ENCODE measurements at places on chromosomes 2 and 18. TPM values are rescaled to one million over a fixed set of nuclear protein-coding genes. Genes with fewer than 3 reads are reported as not detected.

Gene COLEC11
- total RNA-seq = not detected

- DNase-seq = no peak
These were observed 515.2 kb downstream of the ZEB2 start for GRCh38 chr2:144004742-144005141.

- DNase-seq = no peak
These were observed 177.3 kb downstream of the AGAP1 start for GRCh38 chr2:235670974-235671787.

DNA sequence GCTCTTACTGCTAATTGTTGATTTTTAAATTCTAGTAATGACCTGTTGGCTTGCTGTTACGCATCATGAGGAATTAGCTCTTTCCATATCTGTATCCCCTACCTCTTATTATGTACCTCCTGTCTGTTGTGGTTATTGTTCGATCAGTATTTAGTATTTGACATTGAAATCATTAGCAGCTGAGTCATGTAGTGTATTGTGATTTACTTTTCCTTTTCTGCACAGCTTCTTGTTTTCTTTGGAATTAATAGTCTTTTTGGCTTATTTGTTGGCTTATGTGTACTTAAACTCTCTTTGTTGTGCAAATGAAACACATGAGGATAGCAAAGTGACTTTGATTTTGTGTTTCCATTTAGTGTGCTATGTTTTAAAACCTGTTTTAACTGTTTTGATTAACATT, 4.3 kb downstream of the EPB41L5 start:
- peak; percentile 55 for DNase-seq

DNA sequence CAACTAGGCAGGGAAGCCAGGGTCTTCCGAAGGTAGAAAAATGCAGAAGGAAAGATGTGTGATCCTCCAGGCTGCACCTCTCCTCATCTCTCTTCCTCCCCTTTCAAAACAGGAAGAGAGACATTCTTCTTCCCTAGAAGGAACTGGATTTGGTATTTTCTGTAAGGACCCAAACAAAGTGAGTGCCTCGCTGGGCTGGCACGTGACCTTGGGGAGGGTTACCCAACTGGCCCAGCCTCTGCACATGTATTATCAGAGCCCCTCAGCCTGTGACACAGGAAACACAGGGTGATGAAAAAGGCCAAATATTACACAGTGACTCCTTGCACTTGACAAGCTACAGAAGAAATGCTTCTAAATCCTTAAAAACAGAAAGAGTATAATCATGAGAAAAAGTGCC, 2.3 kb downstream of the HJURP start:
- DNase-seq = peak; percentile 51

Gene ZNF2
- total RNA-seq = 4.2 TPM

DNA sequence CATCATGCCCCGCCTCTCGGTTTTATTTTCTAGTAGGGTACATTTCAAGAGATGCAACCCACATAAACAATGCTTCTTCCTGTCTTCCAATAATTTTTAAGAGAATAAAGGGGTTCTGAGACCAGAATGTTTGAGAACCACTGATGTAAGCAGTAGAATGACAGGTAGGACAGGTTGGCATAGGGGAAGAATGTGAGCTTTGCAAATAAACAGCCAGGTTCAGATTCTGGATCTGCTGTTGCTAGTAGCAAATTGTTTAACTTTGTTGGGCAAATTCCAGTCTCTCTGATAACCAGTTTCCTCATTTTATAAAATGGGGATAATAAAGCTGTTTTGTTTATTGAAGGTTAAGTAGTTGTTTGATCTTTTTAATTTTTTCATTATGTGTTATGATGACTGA, 32.8 kb downstream of the SOCS6 start:
- DNase-seq = no peak

Gene EGR4
- not detected for total RNA-seq

DNA sequence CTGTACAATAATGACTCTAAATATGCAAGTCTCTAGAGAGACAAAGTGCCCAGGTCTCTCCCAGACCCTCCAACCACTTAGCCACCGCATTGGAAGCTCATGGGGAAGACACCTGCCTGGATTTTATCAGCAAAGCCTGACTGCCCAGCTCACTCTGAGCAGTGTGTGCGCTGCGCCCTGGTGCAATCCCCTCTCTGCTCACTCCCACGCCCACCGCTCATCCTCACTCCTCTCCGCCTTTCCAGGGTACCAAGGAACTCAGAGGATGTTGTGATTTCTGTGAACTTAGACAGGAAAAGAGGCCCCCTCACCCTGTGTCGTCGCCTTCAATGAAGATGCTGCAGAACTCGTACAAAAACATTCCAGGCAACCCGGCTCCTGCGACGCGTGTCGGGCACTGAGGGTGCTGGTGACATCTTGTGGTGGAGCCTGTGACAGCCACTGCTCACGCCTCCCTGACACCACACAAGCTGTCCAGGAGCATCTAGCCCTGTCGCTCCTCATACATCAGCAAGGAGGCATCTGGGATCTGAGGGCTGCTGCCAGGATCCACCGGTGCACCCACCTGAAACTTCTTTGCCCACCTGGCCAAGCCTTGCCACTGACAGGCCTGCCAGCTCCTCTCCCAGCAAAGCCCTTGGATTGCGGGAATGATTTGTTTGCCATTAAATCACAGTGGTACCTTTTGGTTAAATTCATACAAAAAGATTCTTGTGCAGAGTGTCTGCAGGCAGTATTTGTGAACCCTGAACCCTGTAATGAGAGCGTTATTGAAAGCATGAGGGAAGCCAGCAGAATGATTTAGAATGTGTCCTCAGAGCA, 220.4 kb downstream of the ZNF516 start:
- DNase-seq = no peak

DNA sequence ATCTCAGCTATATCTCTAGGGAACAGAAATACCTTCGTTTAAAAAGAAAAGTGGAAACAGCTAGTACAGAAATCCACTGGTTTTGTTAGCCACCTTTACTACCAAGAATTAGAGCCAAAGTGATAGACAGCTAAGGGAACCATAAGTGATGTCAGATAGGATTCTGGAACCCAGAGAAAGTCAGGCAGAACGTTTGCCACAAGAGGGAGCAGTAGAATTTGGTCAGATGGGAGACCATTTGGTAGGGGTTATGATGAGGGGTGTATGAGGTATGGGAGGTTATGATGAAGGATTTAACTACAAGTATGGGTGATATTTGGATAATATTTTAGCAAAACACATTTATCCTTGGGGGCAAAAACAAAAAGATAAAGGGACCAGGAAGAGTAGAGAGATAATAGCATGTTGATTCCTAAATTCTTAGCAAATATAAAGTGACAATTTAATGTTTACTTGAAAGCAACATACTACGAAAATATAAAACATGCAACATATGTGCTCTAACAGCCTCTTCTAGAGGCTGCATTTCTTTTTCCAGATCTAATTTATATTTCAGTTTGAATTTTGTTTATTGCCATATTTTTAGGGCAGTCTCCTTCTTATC, 3.3 kb downstream of the SLC8A1 start:
- peak; percentile 42 for DNase-seq

GRCh38 chr18:76522122-76522503, 27.1 kb upstream of the ZNF516 start:
- DNase-seq = no peak

GRCh38 chr18:62037012-62037742, 144.4 kb upstream of the RNF152 start:
- DNase-seq = no peak

GRCh38 chr2:136538489-136538888, 226.9 kb upstream of the THSD7B start:
- no peak for DNase-seq

DNA sequence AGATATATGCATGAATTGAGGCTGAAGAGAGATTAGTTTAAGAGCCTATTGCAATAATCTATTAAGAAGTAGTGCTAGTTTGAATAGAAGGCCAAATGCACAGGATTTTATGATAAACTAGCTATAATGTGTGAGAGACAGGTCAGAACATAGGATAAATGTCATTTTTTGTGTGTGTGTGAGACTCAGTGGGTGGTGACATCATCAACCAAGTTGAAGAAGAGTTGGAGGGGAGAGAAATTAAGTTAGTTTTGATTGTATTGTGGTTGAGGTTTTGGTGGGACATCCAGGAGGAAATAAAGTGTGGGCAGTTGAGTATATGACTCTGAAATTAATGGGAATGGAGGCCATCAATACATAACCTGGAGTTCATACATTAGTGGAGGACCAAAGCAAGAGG, 320.1 kb upstream of the CWC22 start:
- no peak for DNase-seq

DNA sequence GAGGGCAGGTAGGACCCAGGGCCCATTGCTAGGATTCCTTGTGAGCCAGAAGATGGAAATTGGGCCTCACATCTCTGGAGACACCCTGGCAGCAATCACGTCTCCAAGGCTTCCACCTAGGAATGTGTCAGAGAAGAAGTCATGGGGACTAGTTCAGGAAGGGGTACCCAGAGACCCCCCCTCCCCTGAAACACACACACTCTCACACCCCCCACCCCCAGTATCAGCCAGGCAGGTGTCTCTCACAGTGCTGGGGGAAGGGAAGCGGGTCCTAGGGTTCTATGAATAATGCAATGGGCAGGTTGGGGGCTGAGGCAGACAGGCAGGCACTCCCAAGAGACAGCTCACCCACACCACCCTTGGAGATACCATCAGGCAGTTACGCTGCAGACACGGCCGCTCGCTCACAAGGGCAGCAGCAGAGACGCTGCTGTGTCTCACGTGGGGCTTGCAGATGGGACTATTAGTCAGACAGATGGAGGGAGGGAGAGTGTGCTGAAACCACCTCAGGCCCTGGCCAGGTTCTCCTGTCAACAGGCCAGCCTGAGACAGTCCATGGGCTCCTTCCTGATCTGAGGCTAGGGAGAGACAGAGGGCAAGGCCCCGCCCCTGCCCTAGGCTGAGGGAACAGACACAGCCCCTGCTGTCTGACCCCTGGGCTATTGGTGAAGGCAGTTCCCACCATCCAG, 134.6 kb downstream of the CYP26B1 start:
- no peak for DNase-seq

Gene DYNAP
- not detected for total RNA-seq

DNA sequence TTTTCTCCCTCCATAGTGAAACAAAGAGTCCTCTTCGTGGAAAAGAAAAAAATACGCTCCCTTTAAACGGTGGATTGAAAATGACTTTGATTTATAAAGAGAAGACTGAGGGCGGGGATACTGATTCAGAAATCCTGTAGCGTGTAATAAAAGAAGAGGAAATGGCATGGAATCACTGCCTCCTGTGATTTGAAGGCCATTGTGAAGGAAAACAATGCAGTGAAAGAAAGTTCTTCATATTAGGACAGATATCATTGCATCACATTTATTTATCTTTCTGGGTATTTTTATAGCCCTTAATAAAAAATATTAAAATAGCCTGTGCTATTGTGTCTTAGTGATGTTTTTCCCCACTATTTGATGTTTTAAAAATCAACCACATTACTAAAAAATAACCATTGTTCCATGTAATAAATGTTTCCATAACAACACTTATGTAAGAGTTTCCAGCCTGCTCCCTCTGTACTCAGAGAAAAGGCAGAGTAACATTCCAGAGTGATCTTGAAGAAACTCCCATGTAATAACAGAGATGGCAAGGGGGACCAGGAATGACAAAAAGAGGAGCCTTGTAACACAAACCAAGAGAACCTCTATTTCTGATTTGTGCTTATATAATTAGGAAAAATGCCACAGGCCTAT, 8.0 kb downstream of the MRPL33 start:
- peak; percentile 94 for DNase-seq

- no peak for DNase-seq
These were observed 7.7 kb downstream of the APLF start for GRCh38 chr2:68475110-68475509.

- no peak for DNase-seq
These were observed 141.1 kb downstream of the CCBE1 start for GRCh38 chr18:59555995-59556659.

- no peak for DNase-seq
These were observed 33.8 kb downstream of the KCNS3 start for GRCh38 chr2:17912266-17912691.

DNA sequence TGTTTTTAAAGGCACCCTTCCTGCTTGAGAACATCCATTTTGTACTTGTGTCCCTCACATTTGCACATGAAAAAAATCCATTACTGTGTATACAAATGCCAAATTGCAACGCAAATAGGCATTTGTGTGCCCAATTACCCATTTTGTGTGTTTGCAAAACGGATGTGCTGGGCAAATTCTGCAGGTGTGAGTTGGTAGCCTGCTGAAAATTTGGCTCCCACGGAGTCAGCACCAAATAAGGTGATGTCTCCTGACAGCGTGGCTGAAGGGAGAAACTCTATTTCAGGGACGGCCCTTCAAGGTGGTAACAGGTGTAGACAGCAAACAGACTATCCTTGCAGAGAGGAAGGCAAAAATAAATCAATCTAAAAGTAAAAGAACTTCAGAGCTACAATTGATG, 661.1 kb downstream of the BCL11A start:
- DNase-seq = no peak

- DNase-seq = no peak
These were observed 1192.1 kb downstream of the DPP10 start for GRCh38 chr2:115634578-115634977.

GRCh38 chr18:55579501-55580270, 8.3 kb downstream of the TCF4 start:
- DNase-seq = no peak

GRCh38 chr2:17422061-17422460, 96.2 kb downstream of the RAD51AP2 start:
- DNase-seq = no peak

Gene IL36A
- total RNA-seq = not detected

DNA sequence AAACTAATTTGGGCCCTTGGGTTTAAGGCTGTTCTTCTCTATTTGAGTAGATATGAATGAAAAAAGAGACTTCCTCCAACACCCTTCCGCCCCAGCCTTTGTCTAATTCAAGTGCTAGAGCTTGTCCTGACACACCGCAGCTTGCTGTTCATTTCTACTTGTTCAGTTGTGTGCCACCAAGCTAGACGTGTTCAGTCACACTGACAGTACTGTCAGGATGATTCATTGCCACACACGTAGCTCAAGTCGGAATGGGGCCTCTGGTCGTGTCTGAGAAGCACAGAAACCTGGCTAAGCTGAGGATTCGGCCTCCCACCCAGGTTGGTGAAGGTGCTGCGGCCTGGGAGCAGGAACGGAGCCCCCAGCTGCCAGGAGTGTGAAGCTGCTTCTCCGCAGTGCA, 45.6 kb upstream of the INHBB start:
- DNase-seq = no peak

GRCh38 chr18:34803877-34804400, 93.8 kb downstream of the DTNA start:
- no peak for DNase-seq

Gene REG3A
- total RNA-seq = not detected

DNA sequence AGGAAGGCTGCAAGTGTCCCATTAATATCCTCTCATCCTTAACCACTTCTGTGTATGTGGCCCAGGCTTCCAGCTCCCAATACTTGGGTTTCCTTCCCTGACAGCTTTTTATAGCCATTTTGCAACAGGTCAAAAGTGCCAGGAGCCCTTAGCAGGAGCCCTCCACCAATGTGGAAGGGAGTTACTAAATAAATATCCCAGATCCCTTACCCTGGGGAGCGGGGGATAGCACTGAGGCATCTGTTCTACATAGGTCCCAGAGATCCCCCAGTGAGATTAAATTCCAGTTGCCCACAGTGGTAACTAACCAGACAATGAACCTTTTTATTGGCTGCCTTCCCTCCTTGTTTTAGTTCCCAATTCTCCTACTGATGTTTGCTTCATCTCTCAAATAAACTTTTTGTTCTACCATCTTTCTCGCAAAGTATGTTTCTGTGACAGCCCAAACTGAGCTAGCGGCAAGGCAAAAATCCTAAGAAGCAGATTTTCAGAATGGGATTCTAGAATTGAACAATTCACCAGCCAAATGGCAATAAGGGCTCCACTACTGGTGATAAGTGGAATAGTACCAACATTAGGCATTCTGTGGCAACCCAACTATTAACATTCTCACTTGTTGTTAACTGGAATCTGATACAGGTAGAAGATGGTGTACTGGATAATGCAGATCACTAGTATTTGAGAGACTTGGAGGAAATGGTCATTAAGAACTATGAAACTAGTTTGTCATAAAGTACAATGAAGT, 83.9 kb upstream of the MAPRE2 start:
- DNase-seq = peak; percentile 25

Data from endothelial cell of umbilical vein (primary cell).